ENCODE measurements at places on chromosomes 11 and 22.
A peak's percentile ranks its signal among the peaks of the same experiment; 100 is the strongest.

DNA sequence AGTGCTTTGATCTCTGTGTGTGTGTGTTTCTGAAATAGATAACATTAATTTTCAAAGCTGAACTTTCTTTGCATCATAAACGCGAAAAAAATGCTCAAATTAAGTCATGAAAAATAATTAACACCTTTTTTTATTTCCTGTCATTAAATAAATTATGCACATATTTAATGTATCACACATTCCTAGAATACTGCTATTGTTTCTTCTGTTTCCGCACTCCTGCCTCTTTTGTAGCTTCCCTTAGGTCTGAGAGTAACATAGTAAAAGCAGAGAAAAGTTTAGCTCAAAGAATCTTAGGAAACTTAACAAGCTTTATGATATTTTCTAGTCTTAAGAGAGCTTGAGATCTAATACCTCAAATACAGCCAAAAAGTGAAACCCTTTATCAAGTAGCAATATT, 504.2 kb downstream of the JRKL start:
- DNase-seq = no peak

DNA sequence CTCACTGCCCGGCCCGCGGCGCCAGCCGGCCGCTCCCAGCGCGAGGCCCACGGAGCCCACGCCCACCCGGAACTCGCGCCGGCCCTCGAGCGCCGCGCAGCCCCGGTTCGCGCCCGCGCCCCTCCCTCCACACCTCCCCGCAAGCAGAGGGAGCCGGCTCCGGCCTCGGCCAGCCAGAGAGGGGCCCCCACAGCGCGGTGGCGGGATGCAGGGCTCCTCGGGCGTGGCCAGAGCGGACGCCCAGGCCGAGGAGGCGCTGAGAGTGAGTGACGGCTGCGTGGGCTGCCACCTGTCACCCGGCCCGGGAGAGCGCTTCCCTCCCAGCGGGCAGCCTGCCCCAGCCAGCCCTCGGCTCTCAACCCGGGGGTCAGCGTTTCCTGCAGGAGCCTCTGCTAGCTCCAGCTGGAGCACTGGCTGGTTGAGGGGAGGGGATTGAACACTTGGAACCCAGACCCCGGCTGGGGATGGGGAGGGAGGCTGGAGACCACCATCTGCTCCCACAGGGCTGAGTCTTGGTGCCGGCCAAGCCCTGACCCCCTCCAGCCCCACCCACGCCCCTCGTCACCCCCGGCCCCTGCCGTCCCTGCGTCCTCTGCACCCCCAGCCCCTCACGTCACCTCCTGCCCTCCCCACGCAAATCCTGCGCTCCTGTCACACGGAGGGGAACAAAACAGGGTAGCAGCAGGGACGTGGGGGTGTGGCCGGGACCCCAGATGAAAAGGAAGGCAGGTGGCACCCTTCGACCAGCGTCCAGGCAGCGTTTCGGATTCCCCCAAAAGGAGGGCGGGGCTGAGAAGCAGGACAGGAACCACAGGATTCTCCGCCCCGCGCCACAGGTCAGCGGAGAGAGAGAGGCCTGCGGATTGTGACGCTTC, 157.0 kb downstream of the BRD1 start:
- no peak for DNase-seq

DNA sequence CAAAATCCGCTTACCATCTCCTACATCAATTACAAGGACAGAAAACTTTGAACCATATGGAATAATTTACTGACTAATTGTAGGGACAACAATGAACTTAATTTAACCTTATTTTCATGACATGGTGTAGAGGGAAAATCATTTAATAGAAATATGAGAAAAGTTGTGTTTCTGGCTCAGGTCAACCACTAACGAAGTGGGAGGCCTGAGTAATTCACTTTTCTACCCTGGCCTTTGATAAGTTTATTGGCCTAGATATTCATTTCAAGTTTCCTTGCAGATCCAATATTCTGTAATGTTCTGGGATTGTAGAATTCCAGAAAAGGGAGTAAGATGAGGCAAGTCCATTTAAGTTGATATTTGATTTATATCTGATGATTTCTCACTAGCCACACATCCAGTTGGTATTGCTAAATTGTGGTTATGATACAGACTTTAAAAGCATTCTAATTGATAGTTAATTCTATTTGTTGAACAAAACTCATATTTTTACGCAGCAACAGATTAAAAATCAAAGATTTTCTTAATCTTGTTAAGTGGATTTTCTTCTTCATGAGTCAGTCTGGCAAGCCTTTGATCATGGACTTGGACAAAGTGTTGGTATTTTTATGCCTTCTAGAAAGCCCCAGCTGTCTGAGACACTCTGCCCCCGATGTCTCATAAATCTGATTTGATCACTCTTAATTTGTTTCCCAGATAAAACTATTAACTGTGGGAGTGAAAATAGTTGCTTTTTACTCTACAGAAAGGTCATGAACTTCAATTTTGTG, 336.5 kb downstream of the TMEM135 start:
- no peak for DNase-seq

DNA sequence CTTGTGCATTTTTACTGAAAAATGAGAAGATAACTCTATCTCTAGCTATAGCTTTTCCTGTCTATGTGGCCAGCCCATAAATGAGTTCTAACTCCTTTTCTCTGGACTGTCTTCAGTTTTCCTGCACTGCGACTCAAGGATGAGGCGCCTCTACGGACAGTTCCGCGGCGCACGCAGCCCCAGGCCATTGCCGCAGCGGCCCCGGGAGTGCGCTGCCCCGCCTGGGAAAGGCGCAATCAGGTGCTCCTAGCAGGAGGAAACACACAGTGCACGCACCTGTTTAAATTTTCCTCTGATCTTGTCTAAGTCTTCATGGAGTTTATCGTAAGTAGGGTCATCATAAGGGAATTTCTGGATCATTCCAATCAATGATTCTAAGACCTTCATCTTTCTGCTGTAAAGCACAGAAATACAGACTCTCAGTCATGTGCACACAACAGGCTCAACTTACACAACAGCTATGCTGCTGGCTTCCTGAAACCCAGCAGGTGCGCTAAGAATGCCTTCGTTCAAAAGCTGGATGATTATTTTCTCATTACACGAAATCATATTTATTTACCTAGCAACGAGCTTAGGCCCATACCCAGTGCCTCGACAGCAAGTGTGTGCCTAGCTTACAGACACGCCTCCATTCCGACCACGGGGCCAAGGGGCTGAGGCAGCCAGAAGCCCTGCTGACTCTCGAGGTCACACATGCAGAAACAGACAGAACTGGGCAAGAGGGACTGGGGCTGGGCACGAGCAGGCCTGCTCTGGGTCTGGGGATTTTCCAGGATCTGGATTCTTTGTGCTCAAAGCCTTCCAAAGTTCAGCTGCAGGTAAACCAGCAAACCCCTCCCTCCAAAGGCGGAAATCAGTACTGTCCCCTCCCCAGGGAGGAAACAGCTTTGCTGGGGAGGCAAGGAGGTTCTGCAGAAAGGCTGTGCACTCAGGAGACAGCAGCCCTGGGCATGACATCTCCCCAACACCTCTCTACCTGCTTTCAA, 7.2 kb downstream of the LTO1 start:
- DNase-seq = no peak

DNA sequence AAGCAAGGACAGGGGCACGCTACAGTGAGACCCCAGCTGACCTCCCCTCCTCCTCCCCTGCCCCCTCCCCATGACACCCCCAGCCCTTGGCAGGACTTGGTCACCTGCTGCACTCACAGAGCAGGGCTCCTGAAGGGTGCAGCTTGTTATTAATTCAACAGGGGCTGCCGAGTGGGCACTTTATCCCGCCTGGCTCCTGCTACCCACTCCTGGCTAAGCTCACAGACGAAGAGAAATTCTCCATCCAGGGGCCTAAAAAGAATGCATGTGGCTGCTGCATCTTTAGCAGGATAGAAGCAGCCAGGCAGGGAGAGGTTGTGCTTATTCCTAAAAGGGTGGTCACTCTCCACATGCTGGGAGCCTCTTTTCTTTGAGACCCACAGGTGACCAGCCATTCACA, 40.3 kb downstream of the GALNT18 start:
- DNase-seq = no peak

GRCh38 chr11:70281156-70281609, 10.7 kb downstream of the PPFIA1 start:
- no peak for DNase-seq

DNA sequence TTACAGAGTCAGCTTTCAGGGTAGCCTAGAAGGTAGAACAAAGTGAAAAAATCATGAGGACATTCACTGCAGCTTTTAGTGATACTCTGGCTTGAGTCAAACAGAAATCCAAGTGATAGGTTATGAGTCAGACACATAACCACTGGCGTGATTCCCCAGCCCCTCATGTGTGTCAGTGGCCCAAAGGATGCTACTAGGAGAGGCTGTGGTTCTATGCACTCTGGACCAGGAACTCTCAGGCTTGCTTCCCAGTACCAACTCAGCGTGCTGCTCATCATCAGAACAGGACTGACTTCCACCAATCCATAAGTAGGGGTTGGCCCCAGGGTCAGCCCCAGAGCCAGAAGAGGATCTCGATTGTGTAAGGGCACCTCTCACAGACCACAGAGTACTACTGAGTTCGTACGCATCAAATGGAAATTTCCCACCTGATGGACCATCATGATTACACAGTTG, 116.8 kb downstream of the MED15 start:
- no peak for DNase-seq

- DNase-seq = no peak
These were observed 344.1 kb downstream of the SOX6 start for GRCh38 chr11:16012125-16012751.

- DNase-seq = no peak
These were observed 42.5 kb downstream of the INSC start for GRCh38 chr11:15157181-15157580.

DNA sequence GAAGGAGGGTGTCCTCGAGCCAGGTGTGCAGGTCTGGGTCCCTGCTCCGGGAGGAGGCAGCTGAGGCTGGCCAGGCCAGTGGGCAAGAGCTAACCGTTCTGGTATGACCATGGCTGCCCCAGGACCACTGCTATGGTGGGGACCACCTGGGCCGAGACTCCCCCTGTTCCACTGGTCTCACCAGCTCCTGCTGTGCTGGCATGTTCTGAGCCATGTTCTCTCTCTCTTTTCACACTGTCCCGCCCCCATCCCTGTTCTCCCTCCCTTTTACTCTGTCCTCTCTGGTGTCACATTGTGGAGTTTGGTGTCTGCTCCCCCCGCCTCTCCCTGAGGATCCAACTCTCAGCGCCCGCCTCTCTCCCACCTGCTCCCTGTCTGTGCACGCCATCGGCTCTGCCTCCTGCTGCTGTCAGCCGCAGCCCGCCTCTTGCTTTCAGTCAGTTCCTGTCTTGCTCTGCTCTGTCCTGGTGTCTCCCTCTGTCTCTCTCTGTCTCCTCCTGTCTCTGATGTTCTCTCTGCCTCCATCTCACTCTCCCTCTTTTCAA, 66.4 kb downstream of the LRRC32 start:
- DNase-seq = no peak

GRCh38 chr22:17785185-17786184, 11.2 kb upstream of the BID start:
- peak; percentile 77 for DNase-seq

- peak; percentile 69 for DNase-seq
These were observed 781 bp downstream of the SIDT2 start for GRCh38 chr11:117179048-117179999.

DNA sequence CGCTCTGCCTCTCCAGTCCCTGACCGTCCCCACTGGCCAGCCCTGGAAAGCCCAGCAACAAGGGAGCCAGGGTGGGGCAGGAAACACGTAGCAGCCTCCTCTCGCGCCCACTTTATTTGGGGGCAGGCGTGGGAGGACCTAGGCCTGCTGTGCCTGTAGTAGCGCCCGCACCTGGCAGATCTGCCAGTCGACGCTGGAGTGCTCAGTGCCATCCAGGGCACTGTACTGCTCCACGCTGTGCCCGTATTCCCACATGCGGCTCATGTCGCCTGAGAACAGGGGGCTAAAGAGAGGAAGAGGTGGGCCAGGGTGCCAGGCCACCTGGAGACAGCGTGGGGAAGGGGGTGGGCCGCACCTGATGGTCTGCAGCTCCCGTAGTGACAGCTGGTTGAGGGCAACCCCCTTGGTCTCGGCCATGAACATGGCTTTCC, 17.0 kb upstream of the DRICH1 start:
- DNase-seq = no peak

DNA sequence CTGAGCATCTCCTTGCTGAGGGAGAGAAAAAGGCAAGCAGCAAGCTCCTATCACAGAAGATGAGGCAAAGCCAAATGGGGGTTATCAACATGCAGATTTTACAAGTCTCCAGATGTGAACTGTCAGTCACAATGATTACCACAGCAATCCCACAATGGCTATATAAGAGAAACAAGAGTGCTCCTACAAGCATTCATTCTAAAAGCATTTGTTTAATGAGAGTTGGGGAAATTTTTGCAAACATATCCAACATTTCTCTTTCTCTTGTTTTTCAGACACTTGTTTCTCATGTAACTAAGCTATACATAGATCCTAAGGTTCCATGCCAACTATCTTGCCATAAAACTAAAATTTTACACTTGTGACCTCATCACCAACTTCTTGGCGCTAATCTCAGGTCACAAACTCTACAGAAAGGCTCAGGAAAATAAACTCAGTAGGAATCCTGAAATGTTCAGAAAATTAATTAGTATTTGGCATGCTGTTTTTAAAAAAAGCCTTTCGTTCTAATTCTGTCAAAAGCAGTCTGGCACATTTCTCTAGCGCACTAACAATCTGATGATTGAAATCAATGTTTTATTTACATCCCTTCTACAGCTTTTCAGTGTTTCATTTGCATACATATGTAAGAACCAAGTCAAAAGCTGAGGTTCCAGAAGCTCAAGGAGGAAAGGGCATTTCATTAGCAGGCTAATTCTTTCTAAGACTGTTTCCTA, 199.5 kb downstream of the TTC28 start:
- no peak for DNase-seq

GRCh38 chr11:34264303-34265110, 93.3 kb downstream of the ABTB2 start:
- no peak for DNase-seq

- DNase-seq = no peak
These were observed 97.7 kb downstream of the CD44 start for GRCh38 chr11:35236667-35237003.

DNA sequence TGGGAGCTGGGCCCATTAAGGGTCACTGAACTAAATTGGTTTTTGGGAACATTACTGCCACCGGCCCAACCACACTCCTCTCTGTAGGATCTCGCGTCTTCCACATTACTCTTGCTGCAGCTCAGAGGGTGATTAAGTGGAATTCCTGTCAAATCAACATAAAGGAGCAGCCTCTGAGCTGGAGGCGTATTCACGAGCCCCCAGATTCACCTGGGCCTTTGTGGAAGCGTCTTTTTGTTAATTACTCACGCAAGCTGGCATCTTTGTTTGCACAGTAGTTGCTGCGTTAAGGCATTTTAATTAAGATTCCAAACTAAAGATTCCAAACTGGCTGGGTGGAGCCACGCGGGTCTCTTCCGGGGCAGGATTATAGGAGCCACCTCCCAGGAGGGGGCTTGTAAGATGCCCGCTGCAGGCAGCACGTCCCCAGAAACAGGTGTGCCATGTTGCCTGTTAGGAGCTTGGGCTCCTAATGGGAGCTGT, 21.5 kb upstream of the RFPL3 start:
- DNase-seq = no peak
